ENCODE measurements at places on chromosomes 7 and 10.

DNA sequence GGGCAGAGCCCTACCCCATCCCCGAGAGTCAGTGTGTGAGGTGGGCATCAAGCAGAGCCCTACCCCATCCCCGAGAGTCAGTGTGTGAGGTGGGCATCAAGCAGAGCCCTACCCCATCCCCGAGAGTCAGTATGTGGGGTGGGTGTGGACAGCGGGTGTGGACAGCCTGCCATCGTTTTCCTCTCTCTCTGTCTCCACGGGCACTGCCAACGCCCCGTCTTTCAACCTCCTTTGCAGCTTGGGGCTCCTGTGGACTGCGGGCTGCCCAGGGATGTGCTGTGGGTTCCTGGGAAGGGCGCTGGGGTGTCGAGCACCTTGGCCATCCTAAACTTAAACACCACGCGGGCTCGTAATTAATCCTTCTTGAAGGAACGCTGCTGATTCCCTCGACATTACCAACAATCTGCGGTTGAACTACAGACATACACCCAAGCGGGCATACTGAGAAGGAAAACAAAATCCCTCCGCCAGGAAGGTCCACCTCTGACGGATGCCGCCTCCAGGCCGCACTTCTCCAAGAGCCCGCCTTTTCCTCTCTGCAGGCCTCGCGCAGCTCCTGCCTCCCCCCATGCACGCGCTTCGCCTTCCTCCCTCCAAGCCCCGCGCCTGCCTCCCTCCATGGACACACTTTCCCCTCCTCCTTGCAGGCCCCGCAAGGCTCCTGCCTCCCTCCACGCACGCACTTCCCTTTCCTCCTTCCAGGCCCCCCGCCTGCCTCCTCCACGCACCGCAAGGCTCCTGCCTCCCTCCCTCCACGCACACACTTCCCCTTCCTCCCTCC is 65.1 kb downstream of the ADARB2 start:
- DNase-seq: no peak

GRCh38 chr10:95276367-95277200 is 14.2 kb downstream of the PDLIM1 start:
- DNase-seq: no peak

- no peak for DNase-seq
Measured at GRCh38 chr10:32893434-32893833, 64.6 kb downstream of the ITGB1 start.

- DNase-seq: no peak
Measured at GRCh38 chr7:49878089-49878488, 104.7 kb downstream of the VWC2 start.

- DNase-seq: no peak
Measured at GRCh38 chr7:12711124-12711523, 23.7 kb downstream of the ARL4A start.

- no peak for DNase-seq
Measured at GRCh38 chr10:111017098-111017497, 59.7 kb upstream of the ADRA2A start.

DNA sequence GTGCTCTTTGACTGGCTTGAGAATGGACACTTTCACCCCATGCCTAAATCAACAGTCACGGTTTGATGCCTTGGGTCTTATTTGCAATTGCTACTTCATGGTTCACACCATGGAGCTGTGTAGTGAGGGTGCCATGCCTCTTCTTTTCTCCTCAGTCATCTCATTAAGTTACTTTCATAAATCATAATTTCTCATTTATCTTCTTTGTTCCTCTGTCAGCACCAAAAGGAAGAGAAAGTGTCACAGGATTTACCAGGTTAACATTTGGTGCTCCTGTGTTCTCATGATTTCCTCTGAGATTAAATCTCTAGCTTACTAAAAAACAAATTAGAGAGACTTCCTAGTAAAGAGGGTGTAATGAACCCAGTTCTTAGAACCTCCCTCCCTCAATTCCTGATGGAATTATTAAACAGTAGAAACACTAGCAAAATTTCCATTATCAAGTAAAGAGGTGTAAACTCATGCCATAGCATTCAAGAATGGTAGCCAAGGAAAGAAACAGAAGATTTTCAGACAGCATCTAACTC is 75.7 kb downstream of the RAMP3 start:
- no peak for DNase-seq

GRCh38 chr10:72068901-72069446 is 19.4 kb downstream of the SPOCK2 start:
- DNase-seq: no peak

- no peak for DNase-seq
Measured at GRCh38 chr7:104572554-104572953, 244.2 kb downstream of the LHFPL3 start.

DNA sequence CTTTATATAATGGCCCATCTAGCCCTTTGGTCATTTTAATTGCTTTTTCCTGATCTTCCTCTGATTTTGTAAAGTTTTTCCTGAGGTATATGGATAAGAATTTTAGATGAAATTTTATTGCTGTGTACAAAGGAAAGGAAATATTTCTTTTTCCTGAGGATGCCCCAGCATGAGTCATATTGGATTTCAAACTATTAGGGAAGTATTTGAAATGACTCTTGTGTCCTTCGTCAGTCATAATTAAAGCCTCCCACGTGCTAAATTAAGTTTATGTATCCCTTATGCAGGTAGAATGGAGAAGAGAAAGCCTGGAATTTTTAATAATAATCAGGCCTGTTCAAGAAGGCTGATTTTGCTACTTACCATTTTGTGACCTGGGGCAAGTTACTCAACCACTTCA is 82.6 kb upstream of the GLI3 start:
- no peak for DNase-seq

GRCh38 chr10:106830006-106830405 is 334.5 kb downstream of the SORCS1 start:
- no peak for DNase-seq

GRCh38 chr7:29319719-29320521 is 125.3 kb downstream of the CHN2 start:
- DNase-seq: no peak

DNA sequence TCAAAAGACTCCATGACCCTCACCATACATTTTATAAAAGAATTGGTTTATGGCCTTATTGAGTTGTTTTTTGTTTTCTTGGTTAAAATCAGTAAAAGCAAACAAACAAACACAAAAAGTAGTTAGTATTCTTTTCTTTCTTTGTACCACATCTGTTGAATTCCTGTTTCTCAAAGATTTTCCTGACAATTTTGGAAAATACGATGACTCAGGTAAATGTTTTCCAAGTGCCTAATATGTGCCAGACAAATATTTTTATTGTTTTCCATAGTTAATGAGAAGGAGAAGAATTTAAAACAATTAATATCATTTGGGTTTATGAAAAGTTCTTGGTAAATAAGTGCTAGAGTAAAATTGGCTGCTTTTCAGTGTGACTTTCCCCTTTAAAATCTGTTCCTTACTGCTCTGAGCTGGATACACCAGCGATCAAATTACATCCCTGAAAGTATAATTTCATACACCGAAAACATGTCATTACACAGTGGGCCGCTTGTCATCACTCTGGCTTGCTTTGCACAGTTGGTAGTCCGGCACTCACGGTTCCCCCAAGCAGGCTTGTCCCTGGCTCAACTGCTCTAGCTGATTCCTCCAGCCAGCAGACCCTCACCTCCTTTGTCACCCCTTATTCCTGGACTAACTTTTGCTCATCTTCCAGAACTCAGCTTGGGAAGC is 80.5 kb downstream of the TBXAS1 start:
- no peak for DNase-seq

DNA sequence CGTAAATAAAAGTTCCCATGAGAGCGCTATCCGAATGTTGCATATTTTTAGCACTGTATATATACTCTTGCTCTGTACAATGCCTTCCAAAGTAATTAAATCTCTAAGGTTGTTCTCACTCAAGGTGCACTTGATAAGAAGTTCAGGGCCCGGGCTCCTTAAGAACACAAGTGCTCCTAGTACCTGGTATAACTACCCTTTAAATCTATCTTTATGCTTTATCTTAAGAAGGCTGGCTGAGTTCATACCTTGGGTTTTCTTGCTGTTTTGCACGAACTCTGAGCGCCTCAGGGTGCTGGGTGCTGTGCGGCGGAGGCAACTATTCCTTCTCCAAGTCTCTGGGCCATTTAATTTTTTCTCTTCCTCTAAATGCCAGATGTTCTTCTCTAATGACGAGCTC is 80.4 kb downstream of the DNMBP start:
- DNase-seq: no peak

GRCh38 chr10:93152136-93152535 is 78.4 kb downstream of the CYP26A1 start:
- no peak for DNase-seq

GRCh38 chr10:123327896-123328295 is 173.7 kb downstream of the BUB3 start:
- DNase-seq: no peak

DNA sequence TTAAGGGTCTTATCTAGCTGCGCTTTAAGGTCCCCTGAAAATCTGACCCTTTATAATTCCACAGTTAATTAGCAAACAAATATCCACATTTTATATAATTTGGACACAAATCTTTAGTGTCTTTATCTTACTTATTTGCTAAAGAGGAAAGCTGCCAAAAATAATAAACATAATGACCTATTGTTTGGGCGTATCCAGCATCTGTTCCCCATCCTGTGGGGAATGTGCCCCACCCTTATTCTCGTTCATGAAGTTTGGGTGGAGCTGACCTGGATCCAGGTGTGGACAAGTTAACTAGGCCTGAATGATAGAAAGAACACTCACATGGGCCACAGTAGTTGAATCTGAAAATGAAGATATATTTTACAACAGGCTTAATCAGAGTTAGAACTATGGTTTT is 218.3 kb downstream of the CRPPA start:
- no peak for DNase-seq

DNA sequence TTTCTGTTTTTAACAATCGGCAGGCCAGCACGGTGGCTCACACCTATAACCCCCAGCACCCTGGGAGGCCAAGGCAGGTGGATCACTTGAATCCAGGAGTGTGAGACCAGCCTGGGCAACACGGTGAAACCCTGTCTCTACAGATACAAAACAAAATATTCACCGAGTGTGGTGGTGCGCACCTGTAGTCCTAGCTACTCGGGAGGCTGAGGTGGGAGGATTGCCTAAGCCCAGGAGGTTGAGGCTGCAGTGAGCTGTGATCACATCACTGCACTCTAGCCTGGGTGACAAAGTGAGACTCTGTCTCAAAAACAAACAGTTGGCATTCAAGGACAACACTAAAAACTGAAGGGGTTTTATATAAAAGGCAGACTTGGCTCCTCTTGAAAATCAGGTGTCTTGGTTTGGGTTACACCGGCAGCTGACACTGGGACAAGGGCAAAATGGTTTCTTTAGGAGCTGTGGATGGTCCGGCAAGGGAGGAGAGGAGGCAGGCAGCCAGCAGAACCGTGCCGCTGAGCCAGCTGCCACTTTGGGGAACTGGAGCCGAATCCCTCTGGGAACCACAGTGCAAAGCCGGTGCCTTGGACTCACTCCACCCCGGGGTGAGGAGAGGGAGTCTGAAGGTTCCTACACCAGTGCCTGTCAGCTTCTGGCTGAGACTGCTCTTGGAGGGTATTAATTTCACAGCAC is 52.6 kb downstream of the CHST3 start:
- DNase-seq: no peak

DNA sequence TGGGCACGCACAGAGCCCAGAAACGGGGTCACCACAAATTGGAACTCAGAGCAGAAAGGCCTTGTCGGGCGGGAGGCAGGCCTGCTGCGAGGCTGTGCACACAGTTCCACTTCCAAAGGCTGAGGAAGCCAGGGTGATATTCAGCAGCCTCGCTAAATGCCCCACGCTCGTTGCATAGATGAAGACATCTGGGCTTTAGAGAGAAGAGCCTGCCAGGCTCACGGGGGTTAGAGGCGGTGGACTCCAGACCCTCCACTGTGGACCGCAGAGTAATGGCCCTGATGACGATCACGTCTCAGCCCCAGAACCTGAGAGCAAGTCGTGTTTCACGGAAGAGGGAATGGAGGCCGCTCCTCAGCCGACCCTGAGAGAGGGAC is 104.2 kb downstream of the DNAJB6 start:
- DNase-seq: no peak

DNA sequence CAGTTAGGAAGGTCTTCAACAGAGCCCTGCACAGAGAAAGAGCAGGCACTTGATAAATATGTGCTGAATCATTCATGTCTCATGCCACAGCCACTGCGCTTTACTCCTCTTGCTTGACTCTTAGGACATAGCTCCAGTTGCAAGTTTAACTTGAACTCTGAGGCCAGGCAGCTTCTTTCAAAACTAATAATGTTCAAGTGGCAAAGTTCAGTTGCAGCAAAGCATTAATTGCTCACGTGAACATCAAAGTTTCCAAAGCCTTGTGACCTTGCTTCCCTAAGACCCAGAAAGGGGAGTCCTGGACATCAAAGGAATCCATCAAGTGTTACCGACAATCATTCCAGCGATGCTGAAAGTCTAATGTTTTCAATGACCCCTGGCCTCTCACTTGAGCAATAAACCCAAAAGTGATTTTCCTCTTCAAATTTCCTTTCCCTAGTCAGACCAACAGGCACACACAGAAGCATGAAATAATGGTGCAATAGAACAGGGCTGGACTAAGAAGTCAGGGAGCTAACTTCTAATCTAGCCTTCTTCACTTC is 21.8 kb upstream of the TECTB start:
- DNase-seq: no peak

GRCh38 chr10:92692697-92693533 is 3.2 kb downstream of the HHEX start:
- no peak for DNase-seq

DNA sequence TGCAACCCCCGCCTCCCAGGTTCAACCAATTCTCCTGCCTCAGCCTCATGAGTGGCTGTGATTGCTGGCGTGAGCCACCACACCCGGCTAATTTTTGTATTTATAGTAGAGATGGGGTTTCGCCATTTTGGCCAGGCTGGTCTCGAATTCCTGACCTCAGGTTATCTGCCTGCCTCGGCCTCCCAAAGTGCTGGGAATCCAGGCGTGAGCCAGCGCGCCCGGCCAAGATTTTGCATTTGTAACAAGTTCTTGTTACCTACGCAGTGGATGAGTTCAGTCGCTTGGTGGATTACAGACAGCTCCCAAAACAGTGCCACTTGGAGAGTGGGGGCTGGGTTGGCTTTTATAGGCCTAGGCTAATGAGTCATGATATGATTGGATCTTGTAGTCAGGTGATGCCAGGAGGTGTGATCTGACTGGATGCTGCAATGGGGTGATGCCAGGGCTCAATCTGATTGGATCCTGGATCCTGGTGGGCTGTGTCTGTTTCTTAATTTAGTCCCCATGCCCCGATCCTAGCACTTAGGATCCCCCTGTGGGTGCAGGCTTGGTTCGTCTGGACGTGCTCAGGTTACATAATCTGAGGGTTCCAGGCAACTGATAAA is 20.3 kb downstream of the SBDS start:
- DNase-seq: peak; percentile 20

DNA sequence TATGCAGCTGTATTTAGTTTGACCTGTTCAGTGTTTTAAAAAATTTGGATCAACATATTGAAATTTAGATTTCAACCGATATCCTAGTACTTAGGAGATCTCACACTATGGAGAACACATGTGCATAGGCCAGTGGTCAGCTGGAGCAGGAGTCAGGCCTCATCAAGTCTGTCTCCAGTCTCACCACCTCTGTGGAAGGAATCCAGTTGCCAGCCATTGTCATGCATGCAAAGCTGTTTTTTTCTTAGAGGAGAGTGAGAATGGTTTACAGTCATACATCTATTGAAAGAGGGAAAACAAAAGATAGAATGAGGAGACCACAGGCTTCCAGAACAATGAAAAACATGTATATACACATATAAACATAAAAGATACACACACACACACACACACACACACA is 7.6 kb upstream of the CLEC5A start:
- no peak for DNase-seq
